Metanephros (tissue), 2 donors: ENCODE measurements at places on chromosomes 6 and 20. TPM values are rescaled to one million over a fixed set of nuclear protein-coding genes. Genes with fewer than 3 reads are reported as not detected.

SLC35B3 gene
- 17.4 TPM for total RNA-seq

MAN1A1 gene
- 100 TPM for total RNA-seq

WFDC12 gene
- total RNA-seq = not detected

GPR6 gene
- total RNA-seq = not detected

NKAIN2 gene
- 12.4 TPM for total RNA-seq

EYA4 gene
- total RNA-seq = 27.3 TPM

RIPPLY2 gene
- total RNA-seq = not detected

KCNK16 gene
- not detected for total RNA-seq

MDFI gene
- total RNA-seq = 45.7 TPM

TRIM38 gene
- total RNA-seq = 12.7 TPM

NHLRC1 gene
- 3.2 TPM for total RNA-seq

EFCAB8 gene
- not detected for total RNA-seq

CDC25B gene
- 27.9 TPM for total RNA-seq

SPATS1 gene
- total RNA-seq = not detected

DNAJC5 gene
- 31.4 TPM for total RNA-seq

IL20RA gene
- 2.4 TPM for total RNA-seq

WFDC2 gene
- total RNA-seq = 77.5 TPM

OR2J1 gene
- not detected for total RNA-seq

SIRPB2 gene
- total RNA-seq = 5.5 TPM

PRRC2A gene
- total RNA-seq = 111 TPM

CLPSL2 gene
- total RNA-seq = not detected

MYBL2 gene
- total RNA-seq = 5.8 TPM

PRIM2 gene
- 19.6 TPM for total RNA-seq

KIF16B gene
- 24.4 TPM for total RNA-seq

UBE2J1 gene
- total RNA-seq = 33.3 TPM

GSTA2 gene
- not detected for total RNA-seq

C6orf163 gene
- total RNA-seq = 6.2 TPM

PACRG gene
- 13.3 TPM for total RNA-seq

MTO1 gene
- 23.9 TPM for total RNA-seq

CST2 gene
- not detected for total RNA-seq

FAM217A gene
- 0.29 TPM for total RNA-seq

EDN1 gene
- 7.4 TPM for total RNA-seq

CEP85L gene
- total RNA-seq = 34.6 TPM

DYNLT1 gene
- 54.5 TPM for total RNA-seq

HLA-DOA gene
- 11.0 TPM for total RNA-seq

GNMT gene
- total RNA-seq = 0.76 TPM

SNAI1 gene
- 7.2 TPM for total RNA-seq

HLA-DMA gene
- total RNA-seq = 19.7 TPM
